ENCODE measurements at places on chromosomes 5 and 9. TPM values are rescaled to one million over a fixed set of nuclear protein-coding genes. Genes with fewer than 3 reads are reported as not detected.
A peak's percentile ranks its signal among the peaks of the same experiment; 100 is the strongest.

DNA sequence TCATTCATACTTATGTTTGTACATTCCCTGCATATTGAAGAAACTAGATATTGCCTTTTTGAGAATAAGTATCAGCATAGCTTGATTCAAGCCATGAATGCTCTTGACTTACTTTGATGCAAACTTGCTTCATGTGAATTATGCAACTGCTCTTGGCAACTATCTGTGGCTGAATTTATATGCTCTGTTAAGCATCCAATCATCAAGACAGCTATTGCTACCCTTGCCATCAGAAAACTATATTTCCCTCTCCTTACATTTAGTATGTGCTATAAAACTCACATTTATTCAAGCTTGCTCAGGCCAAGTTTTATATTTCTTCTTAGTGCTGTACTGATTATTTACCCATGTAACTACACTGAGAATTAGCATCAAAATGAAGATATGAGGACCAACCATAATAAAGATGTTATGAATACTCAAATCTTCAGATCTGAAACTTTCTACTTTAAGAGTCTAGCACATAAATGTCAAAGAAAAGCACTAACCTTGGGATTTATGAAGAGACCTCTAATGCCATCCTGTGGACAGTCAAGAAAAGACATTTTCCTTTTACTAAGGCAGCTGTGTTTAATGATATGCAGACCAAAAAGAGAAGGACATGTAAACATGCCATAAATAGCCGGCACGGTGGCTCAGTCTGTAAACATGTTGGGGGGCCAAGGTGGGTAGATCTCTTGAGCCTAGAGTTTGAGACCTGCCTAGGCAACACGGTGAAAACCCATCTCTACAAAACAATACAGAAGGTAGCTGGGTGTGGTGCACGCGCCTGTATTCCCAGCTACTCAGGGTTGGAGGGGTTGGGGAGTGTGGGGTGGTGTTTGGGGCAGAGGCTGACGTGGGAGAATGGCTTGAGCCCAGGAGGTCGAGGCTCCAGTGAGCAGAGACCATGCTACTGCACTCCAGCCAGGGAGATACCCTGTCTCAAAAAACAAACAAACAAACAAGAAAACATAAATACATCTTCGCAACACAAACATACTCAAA, 267.0 kb upstream of the TYRP1 start:
- peak; percentile 5 for DNase-seq
- H3K27ac ChIP-seq: no peak overlapping the region
- H3K36me3 ChIP-seq: no peaks in the 10 kb centered on the region
- no peak overlapping the region for H3K4me3 ChIP-seq

GRCh38 chr9:14524873-14525515, 168.2 kb downstream of the ZDHHC21 start:
- H3K27me3 ChIP-seq: no peaks in the 10 kb centered on the region
- H3K4me1 ChIP-seq: no peaks in the 10 kb centered on the region
- DNase-seq: no peak
- no peaks in the 10 kb centered on the region for H3K36me3 ChIP-seq

DNA sequence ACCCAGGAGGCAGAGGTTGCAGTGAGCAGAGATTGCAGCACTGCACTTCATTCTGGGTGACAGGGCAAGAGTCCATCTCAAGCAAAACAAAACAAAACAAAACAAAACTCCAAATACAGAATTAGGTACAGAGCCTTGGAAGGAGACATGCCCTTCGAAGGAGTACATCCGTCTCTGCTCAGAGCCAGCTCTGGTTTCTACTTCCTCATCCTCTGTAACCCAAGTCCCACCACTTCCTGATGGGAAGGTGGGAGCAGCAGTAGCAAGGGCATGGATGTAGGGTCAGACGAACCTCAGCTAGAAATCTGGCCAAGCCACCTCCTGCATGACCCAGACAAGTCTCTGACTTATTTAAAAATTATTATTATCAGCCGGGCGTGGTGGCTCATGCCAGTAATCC, 16.5 kb upstream of the STXBP1 start:
- no peaks in the 10 kb centered on the region for H3K36me3 ChIP-seq
- no peak overlapping the region for H3K27ac ChIP-seq
- no peaks in the 10 kb centered on the region for H3K4me1 ChIP-seq
- no peak for DNase-seq
- H3K27me3 ChIP-seq: no peaks in the 10 kb centered on the region

GRCh38 chr9:90099262-90099963, 494.6 kb downstream of the GADD45G start:
- H3K4me3 ChIP-seq: no peak overlapping the region
- DNase-seq: peak; percentile 50
- H3K36me3 ChIP-seq: no peaks in the 10 kb centered on the region
- H3K27ac ChIP-seq: no peak overlapping the region
- H3K27me3 ChIP-seq: no peaks in the 10 kb centered on the region
- no peaks in the 10 kb centered on the region for H3K4me1 ChIP-seq

Gene UNC5A
- not detected for total RNA-seq

Data from fibroblast of lung (primary cell).